ENCODE measurements at places on chromosomes 12 and 14.

DNA sequence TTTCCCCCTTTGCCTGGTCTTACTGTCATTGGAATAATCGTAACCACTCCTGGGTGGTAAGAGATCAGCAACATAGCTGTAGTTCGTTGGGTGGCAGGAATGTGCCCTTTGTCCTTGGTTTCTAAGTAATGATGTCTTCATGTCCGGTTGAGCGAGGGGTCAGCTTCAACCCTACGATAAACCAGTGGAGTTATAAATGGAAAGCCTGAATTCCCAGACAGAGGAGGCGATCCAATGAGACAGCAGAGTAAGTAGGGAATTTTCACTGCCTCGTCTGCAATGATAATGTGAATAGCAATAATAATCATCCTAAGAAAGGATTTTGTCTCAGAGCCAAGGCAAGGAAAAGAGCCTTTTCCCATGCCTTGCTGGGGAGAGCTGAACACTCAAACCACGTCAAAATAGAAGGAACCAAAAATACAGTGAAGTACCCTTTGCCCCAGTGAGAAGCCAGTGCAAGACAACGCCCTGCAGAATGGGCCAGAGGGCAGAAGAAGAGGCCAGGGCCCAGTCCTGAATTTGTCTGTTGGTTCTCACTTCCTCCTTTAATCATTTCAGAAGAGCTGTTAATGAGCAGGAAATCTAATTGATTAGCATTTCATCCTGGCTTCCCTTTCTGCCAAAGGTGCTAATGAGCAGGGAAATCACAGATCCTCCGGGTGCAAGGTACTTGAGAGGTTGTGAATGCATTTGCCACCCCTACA, 330.7 kb downstream of the CACNA1C start:
- H3K4me3 ChIP-seq: no peak overlapping the region
- H3K27me3 ChIP-seq: no peaks in the 10 kb centered on the region
- no peak for DNase-seq
- H3K4me1 ChIP-seq: peaks cover 8% of the 10 kb centered on the region

DNA sequence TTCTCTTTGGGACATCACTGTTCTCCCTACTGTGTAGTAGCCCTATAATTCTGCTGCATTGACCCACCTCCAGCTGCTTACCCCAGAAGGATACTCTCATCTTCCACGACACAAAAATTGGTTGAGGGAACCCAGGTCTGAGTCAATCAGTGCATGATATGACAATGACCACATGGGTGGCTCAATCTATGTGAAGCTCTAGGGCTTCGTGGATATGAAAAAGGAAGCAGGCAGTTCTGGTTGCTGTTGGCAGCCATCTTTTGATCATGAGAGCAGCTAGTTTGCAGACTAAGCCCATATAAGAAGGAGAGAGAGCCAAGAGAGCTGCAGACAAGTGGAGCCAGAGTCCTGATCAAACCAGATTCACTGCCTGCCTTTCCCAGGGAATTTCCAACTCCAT, 57.9 kb downstream of the AVPR1A start:
- H3K4me1 ChIP-seq: no peaks in the 10 kb centered on the region
- H3K27ac ChIP-seq: no peak overlapping the region
- H3K27me3 ChIP-seq: peaks cover 14% of the 10 kb centered on the region

DNA sequence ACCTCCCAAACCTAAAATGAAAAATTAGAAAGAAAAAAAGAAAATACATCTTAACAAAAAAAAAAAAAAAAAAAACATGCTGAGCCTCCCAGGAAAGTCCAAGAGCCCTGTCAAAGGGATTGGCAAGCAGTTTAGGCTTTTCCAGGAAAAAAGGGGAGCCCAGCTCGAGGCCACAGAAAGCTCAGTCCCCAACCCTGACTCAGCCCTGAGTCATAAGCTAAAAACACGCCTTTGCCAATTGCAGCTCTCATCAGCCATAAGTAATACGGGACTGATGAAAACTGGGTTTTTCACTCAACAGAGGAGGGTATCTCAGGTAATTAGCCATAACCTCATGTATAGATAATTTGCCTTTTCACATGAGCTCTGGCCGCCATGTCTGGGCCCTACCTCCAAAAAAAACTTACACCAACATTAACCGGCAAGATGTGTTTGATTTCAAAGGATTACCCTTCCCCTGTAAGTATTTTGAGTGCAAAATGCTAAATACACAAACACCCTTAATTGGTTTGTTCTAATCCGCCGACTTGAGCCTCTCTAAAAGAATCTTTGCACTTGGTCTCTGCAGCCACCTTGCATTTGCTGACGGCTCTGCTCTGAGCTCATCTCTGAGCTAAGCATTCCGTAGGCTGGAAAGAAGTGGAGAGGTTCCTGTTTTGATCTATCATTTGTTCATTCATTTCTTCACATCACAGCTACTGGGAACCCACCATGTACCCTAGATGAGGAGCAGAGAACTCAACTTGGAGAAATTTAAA, 319.2 kb downstream of the BCL11B start:
- no peaks in the 10 kb centered on the region for H3K36me3 ChIP-seq
- DNase-seq: no peak
- no peaks in the 10 kb centered on the region for H3K4me1 ChIP-seq
- H3K27me3 ChIP-seq: no peaks in the 10 kb centered on the region
- H3K27ac ChIP-seq: no peak overlapping the region

DNA sequence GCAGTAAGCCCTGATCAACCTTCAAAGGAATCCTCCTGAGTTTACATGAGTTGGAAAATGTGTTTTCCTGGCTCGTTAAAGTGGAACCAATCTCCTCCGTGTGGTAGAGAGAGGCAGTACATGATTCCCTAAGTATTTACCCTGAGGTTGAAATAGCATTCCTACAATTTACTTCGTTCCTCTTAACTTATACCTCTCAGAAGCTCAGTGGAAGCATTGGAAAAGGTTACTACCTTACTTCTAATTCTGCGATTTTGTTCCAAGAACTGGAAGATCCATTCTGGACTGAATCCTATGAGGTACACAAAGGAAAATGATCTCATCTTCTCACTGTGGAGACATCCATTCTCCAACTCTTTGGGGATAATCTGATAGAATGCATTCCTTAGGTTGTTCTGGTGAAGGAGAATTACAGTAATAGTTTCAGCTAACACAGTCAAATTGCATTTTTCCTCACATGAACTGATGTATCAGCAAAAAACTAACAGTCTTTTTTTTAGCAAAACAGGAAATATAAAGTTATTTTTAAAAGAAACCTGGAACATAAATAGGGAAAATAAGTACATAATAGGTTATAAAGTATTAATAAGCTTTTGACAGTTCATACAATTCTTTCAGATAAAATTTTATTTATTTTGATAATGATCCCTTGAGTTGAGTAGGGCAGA, 475.6 kb downstream of the PDZRN4 start:
- H3K36me3 ChIP-seq: no peaks in the 10 kb centered on the region
- no peak overlapping the region for H3K27ac ChIP-seq
- no peak overlapping the region for H3K4me3 ChIP-seq
- no peak for DNase-seq
- H3K27me3 ChIP-seq: no peaks in the 10 kb centered on the region
- H3K4me1 ChIP-seq: no peaks in the 10 kb centered on the region

GRCh38 chr12:110102255-110102654, 21.9 kb upstream of the IFT81 start:
- peak; percentile 18 for DNase-seq
- H3K36me3 ChIP-seq: no peaks in the 10 kb centered on the region
- no peaks in the 10 kb centered on the region for H3K27me3 ChIP-seq
- no peak overlapping the region for H3K4me3 ChIP-seq
- no peak overlapping the region for H3K27ac ChIP-seq
- H3K4me1 ChIP-seq: peaks cover 18% of the 10 kb centered on the region

DNA sequence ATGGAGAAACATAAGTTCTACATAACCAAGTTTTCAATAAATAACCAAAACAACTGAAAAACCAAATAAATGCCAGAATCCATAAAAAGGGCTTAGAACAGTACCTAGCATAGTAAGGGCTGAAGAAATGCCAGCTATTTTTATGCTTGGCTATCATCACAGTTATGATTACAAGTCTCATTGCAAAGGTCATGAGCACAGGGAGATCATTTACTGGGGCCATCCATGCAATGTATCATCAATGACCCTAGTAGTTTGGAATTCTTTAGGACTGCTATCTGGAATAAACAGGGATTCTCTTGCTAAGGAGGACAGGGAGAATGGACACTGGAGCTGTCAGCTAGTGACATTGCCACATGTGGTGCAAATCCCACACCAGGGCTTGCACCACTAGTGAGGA, 92.5 kb upstream of the NAP1L1 start:
- H3K27ac ChIP-seq: no peak overlapping the region
- peaks cover 20% of the 10 kb centered on the region for H3K4me1 ChIP-seq

DNA sequence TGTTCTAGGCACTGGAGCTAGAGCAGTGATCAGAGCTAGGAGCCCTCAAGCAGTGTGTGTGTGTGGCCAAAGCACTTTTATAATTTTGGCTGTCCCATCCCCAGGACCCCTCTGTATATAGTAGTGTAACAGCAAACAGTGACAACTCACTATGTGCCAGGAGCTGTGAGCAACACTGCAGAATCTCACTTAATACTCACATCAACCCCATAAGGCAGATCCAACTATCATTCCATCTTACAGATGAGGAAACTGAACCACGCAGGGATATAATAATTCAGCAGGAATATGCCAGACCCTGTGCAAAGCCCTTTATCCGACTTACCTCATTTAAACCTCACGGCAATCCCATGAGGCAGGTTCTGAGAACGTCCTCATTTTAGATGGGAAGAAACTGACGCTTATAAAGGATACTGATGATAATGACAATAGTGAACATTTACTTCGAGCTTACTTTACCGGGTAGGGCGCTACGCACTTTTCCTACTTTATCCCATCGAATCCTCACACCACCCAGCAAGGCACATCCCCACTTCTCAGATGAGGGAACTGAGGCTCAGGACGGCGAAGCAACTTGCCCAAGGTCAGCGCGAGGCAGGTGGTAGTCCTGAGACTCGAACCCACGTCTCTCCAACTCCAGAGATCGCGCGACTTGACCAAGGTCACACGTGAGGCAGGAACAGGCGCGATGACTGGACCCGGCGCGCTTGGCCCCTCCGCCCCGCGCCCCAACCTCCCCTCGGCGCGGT, 687 bp downstream of the RAB35 start:
- peaks cover 86% of the 10 kb centered on the region for H3K4me1 ChIP-seq
- H3K27me3 ChIP-seq: no peaks in the 10 kb centered on the region
- H3K27ac ChIP-seq: peak overlapping the region; percentile 98
- no peak for DNase-seq

- peaks cover 15% of the 10 kb centered on the region for H3K4me1 ChIP-seq
- peaks cover 4% of the 10 kb centered on the region for H3K36me3 ChIP-seq
- H3K27ac ChIP-seq: peak overlapping the region; percentile 42
- no peaks in the 10 kb centered on the region for H3K27me3 ChIP-seq
- H3K4me3 ChIP-seq: no peak overlapping the region
Measured at GRCh38 chr14:74501135-74501614, 7.6 kb downstream of the ISCA2 start.

- H3K4me3 ChIP-seq: no peak overlapping the region
- no peak for DNase-seq
- peaks cover 5% of the 10 kb centered on the region for H3K27me3 ChIP-seq
- H3K36me3 ChIP-seq: no peaks in the 10 kb centered on the region
Measured at GRCh38 chr12:52521175-52521567, 977 bp upstream of the KRT5 start.

DNA sequence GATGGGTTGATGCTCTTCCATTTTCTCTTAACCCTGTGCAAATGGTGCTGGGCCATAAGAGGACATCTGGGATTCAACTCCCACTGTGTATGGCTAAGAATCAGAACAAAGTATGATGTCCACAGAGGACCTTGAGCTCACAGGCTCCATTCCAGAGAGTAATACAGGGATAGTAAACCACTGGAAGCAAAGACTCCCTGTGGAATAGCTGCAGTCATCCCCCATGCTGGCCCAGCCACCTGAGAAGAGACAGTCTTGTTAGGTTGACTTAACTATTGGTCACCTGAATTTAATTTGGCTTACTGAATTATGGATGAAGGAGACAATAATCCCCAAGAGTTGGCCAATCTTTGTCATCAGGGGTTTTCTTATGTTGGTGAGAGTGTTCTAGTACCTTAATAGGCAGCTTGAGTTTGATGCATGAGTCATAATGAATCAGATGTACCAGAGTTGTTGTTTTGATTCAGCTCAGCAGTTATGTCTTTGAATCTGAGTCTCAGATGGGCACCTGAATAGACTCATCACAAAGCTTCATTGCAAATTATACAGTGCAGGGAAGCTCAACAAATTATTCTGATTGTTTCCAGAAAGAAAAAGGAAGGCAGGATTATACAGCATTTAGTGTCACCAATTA, 122.7 kb downstream of the SSPN start:
- no peak for DNase-seq
- peaks cover 24% of the 10 kb centered on the region for H3K4me1 ChIP-seq
- H3K27ac ChIP-seq: peak overlapping the region; percentile 76
- H3K27me3 ChIP-seq: no peaks in the 10 kb centered on the region

DNA sequence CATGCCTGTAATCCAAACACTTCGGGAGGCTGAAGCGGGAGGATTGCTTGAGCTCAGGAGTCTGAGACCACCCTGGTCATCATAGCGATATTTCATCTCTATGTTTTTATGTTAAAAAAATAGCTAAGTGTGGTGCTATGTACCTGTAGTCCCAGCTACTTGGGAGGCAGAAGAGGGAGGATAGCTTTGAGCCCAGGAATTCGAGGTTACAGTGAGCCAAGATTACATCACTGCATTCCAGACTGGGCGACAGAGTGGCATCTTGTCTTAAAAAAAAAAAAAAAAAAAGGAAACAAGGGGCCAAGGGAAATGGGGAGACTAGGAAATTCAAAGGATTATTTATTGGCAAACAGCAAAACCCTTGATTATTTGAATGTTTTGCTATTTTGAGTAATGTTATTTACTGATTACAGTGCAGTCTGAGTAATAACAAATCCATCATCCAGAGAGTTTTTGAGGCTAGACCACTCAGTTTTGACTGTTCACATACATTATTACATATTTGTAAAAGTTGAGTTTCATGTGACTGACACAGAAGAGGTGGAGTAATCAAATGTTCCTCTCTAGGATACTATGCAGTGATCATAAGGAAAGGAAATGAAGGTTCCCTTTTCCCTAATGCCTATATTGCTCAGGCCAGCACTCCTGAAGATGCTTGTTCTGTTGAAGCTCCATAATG, 40.8 kb downstream of the PRKCH start:
- H3K27ac ChIP-seq: no peak overlapping the region
- H3K36me3 ChIP-seq: no peaks in the 10 kb centered on the region
- H3K4me1 ChIP-seq: no peaks in the 10 kb centered on the region

DNA sequence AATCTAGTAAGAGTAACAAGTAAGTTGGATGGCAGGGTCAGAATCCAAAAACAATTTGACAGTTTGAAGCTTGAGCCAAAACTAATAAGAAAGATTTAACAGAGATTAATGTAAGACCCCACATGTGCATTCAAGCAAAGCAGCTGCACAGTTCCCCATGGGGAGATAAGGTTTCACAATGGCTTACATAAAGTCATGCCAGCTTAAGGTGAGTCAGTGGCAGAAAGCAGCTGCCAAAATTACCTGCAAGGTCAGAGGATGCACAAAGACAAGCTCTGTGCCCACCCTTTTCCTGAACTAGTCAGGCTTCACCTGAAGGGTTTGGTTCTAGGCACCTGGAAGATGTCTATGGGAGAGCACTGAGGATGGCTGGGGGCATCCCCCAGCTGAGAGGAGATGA, 36.6 kb upstream of the KRT77 start:
- peaks cover 31% of the 10 kb centered on the region for H3K27me3 ChIP-seq
- no peaks in the 10 kb centered on the region for H3K4me1 ChIP-seq
- no peak for DNase-seq
- no peak overlapping the region for H3K4me3 ChIP-seq
- H3K36me3 ChIP-seq: no peaks in the 10 kb centered on the region
- H3K27ac ChIP-seq: no peak overlapping the region

Measured in stimulated activated naive B cell treated with anti-CD40 and anti-IgM and Interleukin-4, amounts not matched to agents 10 μg/mL and 1 μg/mL and 100 μg/mL, for 72 hours (primary cell).